ENCODE measurements at places on chromosomes 5 and 9. TPM values are rescaled to one million over a fixed set of nuclear protein-coding genes. Genes with fewer than 3 reads are reported as not detected.

GRCh38 chr9:25935188-25935587 lies 256.9 kb upstream of the TUSC1 start:
- DNase-seq, result no peak

PGM5 gene
- 191 TPM for total RNA-seq

DNA sequence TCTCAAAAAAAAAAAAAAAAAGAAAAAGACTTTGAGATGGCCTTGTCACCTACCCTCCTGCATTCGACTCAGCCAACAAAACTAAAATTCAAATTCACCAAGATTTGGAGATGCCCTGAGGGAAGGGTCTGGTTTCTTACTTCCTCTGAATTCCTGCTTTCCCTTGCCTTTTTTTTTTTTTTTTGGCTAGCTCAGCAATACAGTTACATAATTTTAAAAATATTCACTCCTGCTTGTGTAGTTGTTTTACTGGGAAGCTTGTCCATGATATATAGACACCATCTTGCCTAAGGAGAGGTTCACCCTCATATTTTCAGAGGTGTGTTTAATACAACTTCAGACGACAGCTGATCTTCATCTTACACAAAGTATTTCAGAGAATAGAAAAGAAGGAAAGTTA lies 21.3 kb upstream of the SERINC5 start:
- no peak for DNase-seq

- DNase-seq, result no peak
These were observed 259.9 kb upstream of the TARS1 start for GRCh38 chr5:33180900-33181299.

GRCh38 chr5:139971202-139971725 lies 71.8 kb downstream of the NRG2 start:
- DNase-seq, result no peak

Measured in cardiac septum (tissue), 1 donor.